Transverse colon (tissue), 4 donors: ENCODE measurements at places on chromosomes 7 and 10.
A peak's percentile ranks its signal among the peaks of the same experiment; 100 is the strongest.

GRCh38 chr10:29839826-29840515 is 205.2 kb upstream of the SVIL start:
- H3K4me3 ChIP-seq = no peak overlapping the region
- peak overlapping the region; percentile 81 for H3K27ac ChIP-seq
- DNase-seq = no peak
- H3K36me3 ChIP-seq = no peaks in the 10 kb centered on the region
- H3K27me3 ChIP-seq = no peaks in the 10 kb centered on the region

DNA sequence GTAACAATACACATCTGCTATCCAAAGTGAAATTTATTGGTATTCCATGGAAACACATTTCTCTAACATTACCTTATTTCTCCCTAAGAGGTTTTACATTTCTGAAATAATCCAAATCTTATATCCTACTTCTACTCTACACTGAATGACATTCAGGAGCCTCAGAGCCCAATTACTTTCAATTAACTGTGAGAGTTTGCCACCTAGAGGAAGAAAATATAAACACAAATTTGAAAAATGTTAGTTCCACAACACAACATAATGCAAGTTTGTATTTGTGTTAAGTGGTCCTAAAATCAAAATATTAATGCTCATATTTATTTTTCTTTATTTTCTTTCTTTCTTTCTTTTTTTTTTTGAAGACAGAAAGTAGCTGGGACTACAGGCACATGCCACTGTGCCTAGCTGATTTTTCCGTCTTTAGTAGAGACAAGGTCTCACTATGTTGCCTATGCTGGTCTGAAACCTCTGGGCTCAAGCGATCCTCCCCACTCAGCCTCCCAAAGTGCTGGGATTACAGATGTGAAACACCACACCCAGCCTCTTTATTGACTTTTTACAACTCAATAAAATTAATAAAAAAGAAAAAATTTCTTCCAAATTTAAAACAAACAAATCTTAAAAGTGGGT is 46.0 kb downstream of the ATAD1 start:
- H3K36me3 ChIP-seq = peaks cover 29% of the 10 kb centered on the region
- no peaks in the 10 kb centered on the region for H3K4me1 ChIP-seq
- no peaks in the 10 kb centered on the region for H3K27me3 ChIP-seq
- no peak overlapping the region for H3K4me3 ChIP-seq
- no peak overlapping the region for H3K27ac ChIP-seq

DNA sequence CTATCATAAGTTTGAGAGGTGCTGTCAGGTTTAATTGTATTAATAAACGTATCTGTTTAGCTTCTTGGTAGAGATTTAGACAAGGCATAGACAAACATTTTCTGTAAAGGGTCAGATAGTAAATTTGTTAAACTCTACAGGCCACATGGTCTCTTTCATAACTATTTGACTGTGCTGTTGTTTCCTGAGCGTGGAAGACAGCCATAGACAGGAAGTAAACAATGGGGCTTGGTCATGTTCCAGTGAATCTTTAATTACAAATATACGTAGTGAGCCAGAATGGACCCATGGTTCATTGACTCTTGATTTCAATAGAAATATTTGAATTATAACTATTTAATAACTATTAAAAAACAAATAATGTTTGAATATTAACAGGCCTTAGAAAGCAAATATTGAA is 451.1 kb downstream of the SH2D4B start:
- H3K27ac ChIP-seq = no peak overlapping the region
- no peaks in the 10 kb centered on the region for H3K27me3 ChIP-seq
- no peaks in the 10 kb centered on the region for H3K36me3 ChIP-seq
- no peak overlapping the region for H3K4me3 ChIP-seq
- H3K4me1 ChIP-seq = no peaks in the 10 kb centered on the region
- no peak for DNase-seq

DNA sequence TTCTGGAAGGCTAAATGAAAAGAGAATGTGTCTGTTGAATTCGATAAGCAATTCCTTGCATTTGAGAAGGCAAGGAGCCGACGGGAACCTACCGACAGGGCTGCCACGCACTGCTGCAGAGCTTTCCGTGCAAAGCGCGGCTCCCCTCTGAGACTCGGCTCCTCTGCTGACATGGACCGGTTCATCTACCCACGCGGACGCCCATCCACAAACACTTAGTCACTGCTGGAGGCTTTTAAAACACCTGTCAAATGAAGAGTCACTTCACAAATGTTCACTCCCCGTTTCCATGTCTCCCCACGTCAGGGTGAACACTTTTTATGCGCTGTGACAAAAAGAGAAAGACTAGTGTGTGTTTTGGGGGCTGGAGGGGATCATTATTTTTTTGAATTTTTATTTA is 32.0 kb downstream of the AMZ1 start:
- no peak overlapping the region for H3K4me3 ChIP-seq
- H3K4me1 ChIP-seq = peaks cover 15% of the 10 kb centered on the region
- H3K36me3 ChIP-seq = no peaks in the 10 kb centered on the region
- H3K27me3 ChIP-seq = no peaks in the 10 kb centered on the region
- H3K27ac ChIP-seq = no peak overlapping the region

DNA sequence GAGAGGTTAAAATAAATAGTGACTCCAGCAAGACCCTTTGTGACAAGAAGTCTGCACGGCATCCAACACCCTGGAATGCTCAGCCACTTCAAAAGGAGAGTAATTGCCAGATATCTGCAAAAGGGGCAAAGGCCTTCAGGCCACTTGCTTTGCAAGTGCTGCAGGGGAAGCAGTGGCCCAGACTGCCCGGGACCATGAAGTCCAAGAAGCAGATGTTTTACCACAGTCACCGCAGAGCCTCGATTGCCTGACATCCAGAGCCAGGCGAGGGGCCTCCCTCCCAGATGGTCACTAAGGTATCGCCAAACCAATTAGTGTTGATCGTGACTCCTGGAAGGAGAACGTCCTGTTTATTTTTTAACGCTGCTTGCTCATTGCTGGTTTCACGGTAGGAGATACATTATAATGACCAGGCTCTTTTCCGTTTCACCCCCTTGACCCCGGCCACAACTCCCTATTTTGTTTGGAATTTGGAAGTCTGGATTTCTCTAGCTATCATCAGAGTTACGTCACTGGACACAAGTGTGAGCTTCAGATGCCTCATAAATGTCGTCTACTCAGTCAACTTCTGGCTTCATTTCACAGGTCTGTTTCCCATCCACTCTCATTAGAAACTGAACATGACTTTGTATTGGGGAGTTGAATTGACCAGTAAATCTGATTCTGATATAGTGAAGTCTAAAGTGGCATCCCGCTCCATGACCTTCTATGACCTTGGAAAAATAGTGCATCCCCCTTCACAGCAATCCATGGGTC is 276.2 kb downstream of the WDR11 start:
- DNase-seq = no peak
- no peaks in the 10 kb centered on the region for H3K36me3 ChIP-seq
- H3K27ac ChIP-seq = peak overlapping the region; percentile 36
- H3K4me3 ChIP-seq = no peak overlapping the region
- no peaks in the 10 kb centered on the region for H3K27me3 ChIP-seq

- H3K4me1 ChIP-seq = no peaks in the 10 kb centered on the region
- no peak overlapping the region for H3K4me3 ChIP-seq
- H3K27ac ChIP-seq = no peak overlapping the region
- H3K27me3 ChIP-seq = no peaks in the 10 kb centered on the region
Observed at GRCh38 chr7:87113077-87113476, 39.2 kb upstream of the DMTF1 start.

DNA sequence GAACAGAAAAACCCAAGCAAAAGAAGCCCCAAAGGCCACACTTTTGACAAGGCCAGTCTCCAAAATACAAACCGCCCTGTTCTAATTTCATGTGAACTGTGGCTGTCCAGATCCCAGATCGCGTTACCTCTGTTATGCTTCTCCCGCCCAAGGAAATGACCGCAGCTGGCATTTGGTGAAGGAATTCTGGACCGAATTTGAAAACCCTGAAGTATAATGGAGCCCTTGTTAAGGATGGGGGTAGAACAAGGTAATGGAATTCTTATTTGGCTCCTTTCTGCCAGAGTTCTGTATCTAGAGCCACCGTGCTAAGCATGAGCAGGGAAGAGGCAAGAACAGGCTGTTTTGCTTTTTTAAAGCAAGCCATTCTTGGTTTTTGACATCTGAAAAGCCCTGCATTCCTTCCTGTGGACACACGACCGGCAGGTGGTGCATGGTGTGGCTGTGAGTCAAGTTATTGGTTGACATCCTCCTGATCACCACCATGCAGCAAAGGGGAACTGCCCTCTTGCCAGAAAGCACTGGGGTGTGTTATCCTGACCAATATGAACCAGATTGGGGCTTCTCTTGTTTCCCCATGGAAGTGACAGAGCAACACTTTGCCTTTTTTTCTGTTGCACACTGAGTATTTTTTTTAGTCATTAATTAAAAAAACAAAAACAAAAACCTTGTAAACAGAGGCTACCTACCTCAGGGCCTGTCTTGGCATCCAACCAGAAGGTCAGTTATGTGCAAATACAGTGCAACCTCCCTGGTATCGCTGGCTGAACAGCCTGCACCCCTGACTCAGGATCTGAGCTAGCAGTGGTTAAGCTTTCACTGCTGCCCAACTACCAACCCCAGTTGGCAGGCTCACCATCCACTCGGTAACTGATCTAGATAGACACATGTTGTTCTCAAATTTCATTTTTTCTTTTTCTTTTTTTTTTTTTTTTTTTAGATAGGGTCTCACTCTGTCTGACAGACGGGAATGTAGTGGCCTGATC is 14.2 kb downstream of the UCMA start:
- DNase-seq = peak; percentile 15
- no peaks in the 10 kb centered on the region for H3K27me3 ChIP-seq
- H3K4me1 ChIP-seq = no peaks in the 10 kb centered on the region
- no peaks in the 10 kb centered on the region for H3K36me3 ChIP-seq

DNA sequence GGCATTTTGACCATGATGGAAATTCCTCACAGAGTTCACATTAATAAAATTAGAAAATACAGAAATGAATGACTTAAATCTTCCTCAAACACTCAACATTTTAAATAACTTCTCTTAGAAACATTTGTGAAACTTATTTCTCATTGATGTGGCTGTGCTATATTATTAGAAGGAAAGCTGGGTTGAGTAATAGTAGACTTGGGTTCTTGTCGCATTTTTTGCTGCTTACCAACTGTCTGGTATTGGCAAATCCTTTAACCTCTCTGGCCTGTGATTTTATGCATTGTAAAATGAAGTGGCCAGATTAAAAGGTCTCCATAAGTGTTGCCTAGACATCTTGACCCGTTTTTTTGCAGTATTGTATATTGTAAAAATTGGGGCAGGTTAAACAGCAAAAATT is 66.5 kb downstream of the VPS50 start:
- no peak overlapping the region for H3K27ac ChIP-seq
- no peak for DNase-seq
- no peaks in the 10 kb centered on the region for H3K27me3 ChIP-seq

GRCh38 chr10:381805-382204 is 246.6 kb downstream of the ZMYND11 start:
- no peak overlapping the region for H3K27ac ChIP-seq
- H3K36me3 ChIP-seq = no peaks in the 10 kb centered on the region
- no peaks in the 10 kb centered on the region for H3K27me3 ChIP-seq

- H3K4me1 ChIP-seq = no peaks in the 10 kb centered on the region
- DNase-seq = no peak
Observed at GRCh38 chr7:129013048-129013724, 41.7 kb downstream of the TNPO3 start.

GRCh38 chr7:143002898-143003297 is 24.0 kb downstream of the OR9A2 start:
- no peak overlapping the region for H3K27ac ChIP-seq
- no peaks in the 10 kb centered on the region for H3K4me1 ChIP-seq
- H3K36me3 ChIP-seq = no peaks in the 10 kb centered on the region
- peak overlapping the region; percentile 9 for H3K4me3 ChIP-seq
- DNase-seq = peak; percentile 42

- no peak for DNase-seq
- no peak overlapping the region for H3K4me3 ChIP-seq
- H3K36me3 ChIP-seq = no peaks in the 10 kb centered on the region
- no peak overlapping the region for H3K27ac ChIP-seq
Observed at GRCh38 chr7:132255115-132255797, 321.0 kb downstream of the PLXNA4 start.
